Stimulated activated CD8-positive, alpha-beta memory T cell treated with anti-CD3 and anti-CD28 coated beads, Interleukin-7, amount 100 ng/mL, for 48 hours (primary cell): ENCODE measurements at places on chromosomes 6 and 20.

DNA sequence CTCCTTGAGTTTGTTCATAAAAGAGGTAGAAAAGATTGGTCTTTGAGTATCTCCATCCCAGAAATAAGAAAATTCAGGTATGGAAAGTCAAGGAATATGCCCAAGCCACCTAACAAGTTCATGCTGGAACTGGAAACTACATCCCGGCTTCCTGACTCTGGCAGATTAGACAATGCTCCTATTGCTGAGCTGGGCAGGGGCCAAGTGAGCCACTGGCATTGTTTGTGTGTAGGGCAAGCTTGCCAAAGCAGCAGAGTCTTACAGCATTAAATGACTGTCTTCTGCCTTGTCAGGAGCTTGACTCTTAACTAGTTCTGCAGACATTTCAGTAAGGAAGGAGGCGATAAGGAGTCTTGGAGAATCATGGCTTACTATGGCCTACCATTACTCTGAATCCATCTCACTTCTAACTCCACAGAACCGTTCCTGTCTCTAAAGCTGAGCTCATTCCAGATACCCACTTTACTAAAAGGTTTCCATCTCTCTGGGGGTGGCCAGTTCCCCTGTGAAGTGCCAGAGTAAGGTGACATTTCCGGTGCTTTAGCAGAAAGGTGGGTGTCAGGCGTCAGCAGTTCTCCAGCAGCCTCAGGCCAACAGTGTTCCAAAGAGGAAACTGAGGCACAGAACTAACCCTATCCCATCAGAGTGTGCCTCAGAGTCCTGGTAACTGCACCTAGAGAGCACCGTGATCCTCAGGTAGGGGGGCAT is 30.1 kb downstream of the PRDM1 start:
- no peak for DNase-seq

DNA sequence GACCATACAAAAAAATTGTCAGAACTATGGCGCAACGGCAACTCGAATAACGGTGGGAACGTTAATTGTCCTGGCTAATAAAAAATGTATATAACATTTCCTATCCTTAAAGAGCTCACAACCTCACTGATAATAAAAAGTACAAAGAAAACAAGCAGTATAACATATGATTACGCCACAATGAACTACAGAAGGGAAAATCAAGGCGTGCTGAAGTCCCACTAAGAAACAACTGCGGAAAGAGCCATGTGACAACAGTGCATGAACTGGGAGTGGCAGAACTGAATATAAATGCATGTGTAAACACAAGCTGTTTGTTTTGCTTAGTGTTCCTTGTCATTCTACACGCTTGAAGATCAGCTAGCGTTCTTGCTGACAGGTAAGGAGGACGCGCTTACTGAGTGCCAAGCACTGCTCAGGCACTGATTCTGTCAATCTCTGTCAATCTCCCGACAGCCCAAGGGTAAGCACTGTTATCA is 466 bp upstream of the PSMB1 start:
- DNase-seq: peak; percentile 2

DNA sequence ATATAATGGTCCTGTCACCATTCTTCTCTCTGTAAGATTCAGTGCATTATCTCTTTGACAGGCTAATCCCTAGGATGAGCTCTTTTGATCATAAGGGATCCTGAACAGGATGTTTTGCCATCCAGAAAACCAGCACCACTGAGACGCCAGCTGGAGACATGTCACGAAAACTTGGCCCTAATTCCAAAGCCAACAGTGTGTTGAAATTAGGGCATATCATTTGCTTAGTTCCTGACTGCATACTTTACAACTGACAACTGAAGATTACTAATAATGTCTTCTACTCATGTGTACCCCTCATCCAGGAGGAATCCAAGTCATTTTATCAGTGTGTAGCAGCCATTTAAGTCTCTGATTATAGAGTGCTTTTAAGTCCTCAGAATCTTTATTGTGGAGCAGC is 243.6 kb downstream of the KCNQ5 start:
- no peak for DNase-seq

- no peak for DNase-seq
Measured at GRCh38 chr6:43744931-43745727, 24.9 kb upstream of the VEGFA start.

DNA sequence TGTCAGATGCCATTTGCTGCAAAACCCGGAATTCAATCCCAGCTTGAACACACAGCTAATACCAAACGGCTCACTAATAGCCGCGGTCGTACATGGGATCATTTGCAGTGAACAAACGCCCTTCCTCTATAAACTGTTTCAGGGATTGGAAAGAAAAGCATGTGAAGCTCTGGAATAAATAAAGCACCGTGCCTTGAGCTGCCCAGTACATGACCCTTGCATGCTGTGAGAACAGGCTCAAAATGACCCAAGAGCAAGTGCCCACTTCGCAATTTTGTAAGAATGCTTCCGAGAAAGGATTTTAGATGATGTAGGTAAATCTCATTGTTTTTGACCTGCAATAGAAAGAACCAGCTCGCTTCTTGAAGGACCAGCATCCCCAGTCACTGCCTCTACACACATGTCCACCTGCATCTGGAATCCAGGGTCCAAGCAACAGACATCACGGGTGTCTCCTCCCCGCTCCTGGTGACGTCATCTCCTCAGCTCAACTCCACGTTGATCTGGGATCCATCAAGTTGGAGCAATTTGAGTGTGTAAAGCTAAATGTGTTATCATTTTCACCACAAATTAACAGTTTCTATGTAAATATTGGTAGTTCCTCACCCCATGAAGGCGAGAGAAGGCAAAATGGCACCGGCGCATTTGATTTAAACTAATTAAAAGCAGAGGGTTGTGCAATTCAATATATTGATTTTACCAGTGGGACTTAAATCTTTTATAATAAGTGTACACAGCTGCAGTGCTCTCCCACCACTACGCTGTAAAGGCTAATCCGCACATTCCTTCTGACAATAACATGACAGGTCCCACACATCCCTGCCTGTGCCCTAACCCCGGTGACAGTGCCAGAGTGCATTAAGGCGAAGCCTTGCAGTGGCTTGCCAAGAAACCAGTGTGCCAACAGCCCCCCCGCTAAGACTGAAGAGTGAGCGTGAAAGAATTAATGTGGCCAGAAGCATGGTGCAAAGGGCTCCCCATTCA is 6.2 kb downstream of the BMP7 start:
- no peak for DNase-seq

DNA sequence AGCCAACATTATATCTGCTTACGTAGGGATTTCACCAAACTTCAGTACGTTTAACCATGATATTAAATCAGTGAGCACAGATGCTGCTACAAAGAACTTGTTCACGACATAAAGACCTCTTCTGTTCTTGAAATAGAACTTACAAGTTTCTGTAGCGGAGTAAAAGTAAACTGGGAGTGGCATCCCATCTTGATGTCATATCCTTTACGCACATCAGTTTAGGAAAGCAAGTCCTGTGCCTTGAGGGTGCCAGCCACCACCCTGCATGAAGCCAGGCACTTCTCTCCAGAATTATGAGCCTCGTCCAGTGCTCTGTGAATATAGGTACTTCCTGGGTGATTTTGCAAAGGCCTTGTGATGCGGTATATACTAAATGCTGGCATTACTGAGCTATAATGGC is 122.6 kb downstream of the BTBD3 start:
- DNase-seq: no peak

- DNase-seq: no peak
Measured at GRCh38 chr20:52033313-52033712, 158.3 kb downstream of the ZFP64 start.

- no peak for DNase-seq
Measured at GRCh38 chr6:131139599-131139998, 4.3 kb downstream of the AKAP7 start.

GRCh38 chr6:151098166-151098565 is 141.6 kb upstream of the AKAP12 start:
- peak; percentile 19 for DNase-seq
